ENCODE measurements at places on chromosomes 7 and 10.

DNA sequence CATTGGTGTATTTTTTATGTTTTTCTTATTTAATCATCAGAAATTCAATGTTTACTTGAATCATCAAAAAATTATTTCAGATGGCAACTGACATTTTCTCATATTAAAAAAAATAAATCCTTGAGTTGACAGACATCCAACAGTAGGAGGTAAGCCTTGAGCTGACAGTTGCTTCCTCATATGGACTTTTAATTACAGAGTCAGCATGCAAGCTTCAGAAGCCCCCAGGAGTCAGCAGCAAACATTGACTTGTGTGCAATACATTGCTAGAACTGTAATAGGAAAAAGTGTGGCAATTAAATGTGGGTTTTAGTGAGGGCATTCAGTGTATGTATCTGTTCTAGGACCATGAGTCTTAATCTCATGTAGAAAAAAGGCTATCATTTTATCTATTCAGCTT, 62.4 kb upstream of the TAS2R16 start:
- no peak for DNase-seq

- no peak for DNase-seq
Measured at GRCh38 chr7:17937506-17938120, 2.7 kb downstream of the SNX13 start.

- DNase-seq, result no peak
Measured at GRCh38 chr7:51980313-51980712, 663.7 kb upstream of the COBL start.

GRCh38 chr10:22486431-22486830, 141.1 kb downstream of the SPAG6 start:
- no peak for DNase-seq

DNA sequence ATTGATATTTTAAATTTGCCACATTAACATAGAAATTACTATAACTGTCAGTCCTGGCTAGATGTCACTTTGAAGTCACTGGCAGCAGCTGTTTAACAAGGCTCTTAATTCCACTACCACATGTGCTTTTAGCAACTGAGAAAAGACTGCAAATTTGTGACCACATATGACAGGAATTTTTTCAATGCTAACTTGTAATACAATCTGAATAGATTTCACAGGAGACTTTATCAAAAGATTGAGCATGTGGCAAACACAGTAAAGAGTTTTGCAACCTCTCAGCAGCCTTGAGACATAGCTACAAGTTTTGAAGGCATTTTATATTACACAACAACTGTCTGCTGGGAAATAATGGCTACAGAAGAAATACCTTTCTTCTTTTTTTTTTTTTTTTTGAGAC, 73.0 kb downstream of the MICU1 start:
- DNase-seq, result no peak

GRCh38 chr10:19169041-19169440, 120.4 kb downstream of the MALRD1 start:
- DNase-seq, result no peak

- no peak for DNase-seq
Measured at GRCh38 chr10:26863351-26864076, 2.8 kb upstream of the ABI1 start.

DNA sequence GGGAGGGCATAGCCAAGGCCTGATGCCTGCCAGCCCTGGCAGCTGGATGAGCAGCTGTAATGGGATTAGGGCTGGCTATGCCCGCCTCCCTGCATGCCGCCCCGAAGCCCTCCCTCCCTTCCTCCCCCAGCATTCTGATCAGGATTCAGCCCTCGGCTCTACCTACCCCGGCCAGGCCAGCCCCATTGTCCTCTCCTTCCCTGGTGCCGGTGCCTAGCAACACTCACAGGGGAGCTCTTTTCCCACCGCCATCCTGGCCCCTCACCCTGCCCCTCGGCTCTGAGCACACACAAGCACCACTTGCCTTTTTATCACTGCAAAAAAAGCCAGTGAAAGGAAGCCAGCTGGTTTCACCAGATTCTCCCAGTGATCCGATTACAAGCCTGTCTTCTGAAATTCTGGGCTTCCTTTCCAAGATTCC, 9.0 kb upstream of the ADCYAP1R1 start:
- DNase-seq, result peak; percentile 47

- no peak for DNase-seq
Measured at GRCh38 chr7:93142127-93142526, 6.1 kb downstream of the SAMD9L start.

GRCh38 chr7:14381306-14381705, 391.8 kb upstream of the ETV1 start:
- no peak for DNase-seq

DNA sequence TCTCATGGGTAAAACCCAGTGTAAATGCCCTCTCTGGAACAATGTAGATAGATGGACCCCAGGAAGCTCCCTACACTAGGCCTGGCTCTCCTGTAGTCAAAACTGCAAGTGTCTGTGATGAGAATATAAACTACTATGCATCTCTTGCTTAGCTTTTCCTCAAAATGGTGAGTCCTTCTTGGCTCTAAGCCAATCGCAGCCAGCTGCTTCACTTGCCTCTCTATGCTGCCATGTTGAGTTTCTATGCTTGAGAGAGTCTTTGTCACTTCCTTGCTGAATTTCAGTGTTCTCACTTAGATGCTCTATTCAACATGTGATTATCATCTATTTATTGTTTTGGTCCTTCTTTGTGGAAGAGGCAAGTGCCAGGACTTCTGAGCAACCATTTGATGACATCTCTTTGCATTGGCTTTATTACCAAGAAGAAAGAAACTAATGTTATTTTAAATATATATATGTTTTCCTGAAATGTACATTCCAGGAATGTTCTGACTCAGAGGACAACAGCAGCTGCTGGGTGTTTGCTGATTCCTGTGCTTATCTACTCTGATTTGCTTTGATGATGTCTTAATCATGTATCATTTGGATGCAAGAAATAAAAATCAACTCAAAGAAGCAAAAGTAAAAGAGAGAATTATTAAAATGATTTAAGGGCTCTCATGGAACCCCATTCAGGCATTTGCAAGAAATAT, 16.6 kb downstream of the TAS2R40 start:
- no peak for DNase-seq

GRCh38 chr10:22253580-22253882, 35.7 kb upstream of the EBLN1 start:
- peak; percentile 8 for DNase-seq

DNA sequence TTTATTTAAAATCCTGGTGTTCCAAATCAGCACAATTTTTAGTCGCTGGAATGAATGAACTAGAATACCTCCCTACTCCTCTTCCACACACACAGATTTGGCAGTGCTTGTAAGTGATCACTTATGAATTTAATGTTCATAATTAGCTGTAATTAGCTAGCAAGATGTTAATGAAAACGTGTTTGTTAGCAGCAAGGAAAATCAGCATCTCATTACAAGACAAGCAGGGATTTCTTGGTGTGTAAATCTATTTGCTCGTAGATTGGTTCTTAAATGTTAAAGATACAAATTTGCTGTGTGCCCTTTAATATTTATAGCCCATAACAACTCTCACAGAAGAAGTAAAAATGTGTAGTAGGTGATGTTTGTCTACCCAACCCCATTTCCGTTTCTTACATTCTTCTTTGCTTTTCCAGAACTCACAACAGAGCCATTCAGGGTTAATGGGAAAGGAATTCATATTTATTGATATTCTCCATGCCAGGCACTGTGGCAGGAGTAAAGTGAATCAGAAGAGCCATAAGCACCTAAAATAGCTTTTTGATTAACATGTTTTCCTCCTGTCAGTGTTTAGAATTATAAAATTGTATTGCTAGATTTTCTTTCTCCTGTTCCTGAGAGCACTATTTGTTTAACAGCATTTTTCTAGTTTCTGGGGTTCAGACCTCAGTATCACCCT, 49.6 kb downstream of the SEMA3C start:
- DNase-seq, result no peak

Data from neural crest cell (in vitro differentiated cells).